Activated naive CD8-positive, alpha-beta T cell treated with anti-CD3 and anti-CD28 coated beads for 36 hours (primary cell): ENCODE measurements at places on chromosomes 7 and 10.
A peak's percentile ranks its signal among the peaks of the same experiment; 100 is the strongest.

DNA sequence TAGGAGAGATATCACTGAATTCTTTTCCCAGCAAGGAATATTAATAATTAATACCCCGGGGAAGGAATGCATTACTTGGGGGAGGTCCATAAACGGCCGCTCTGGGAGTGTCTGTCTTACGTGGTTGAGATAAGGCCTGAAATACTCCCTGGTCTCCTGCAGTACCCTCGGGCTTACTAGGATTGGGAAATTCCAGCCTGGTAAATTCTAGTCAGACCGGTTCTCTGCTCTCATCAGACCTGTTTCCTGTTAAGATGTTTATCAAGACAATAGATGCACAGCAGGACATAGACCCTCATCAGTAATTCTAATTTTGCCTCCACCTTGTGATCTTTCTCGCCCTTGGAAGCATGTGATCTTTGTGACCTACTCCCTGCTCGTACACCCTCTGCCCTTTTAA, 162.8 kb upstream of the KCND2 start:
- H3K4me3 ChIP-seq: no peak overlapping the region
- H3K4me1 ChIP-seq: no peaks in the 10 kb centered on the region
- no peaks in the 10 kb centered on the region for H3K36me3 ChIP-seq

DNA sequence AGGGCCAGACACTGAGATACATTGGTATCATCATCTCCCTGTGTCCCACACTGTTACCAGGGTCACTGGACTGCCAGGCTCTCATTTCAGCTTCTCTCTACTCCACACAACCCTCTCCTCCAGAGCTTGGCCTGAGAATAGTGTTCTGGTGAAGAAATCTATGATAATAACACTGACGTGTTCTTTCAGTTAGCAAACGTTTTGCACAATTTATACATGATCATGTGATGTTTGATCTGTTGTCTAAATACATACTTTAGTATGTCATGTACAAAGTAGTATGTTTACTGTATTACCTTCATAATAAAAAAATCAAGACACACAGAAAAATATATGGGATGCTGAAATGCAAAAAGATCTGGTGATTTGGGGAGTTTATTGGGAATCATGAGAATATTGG, 5.0 kb downstream of the SLC16A9 start:
- peaks cover 51% of the 10 kb centered on the region for H3K27me3 ChIP-seq
- no peaks in the 10 kb centered on the region for H3K4me1 ChIP-seq
- no peak for DNase-seq
- H3K27ac ChIP-seq: no peak overlapping the region
- H3K4me3 ChIP-seq: no peak overlapping the region

- no peaks in the 10 kb centered on the region for H3K4me1 ChIP-seq
- no peak for DNase-seq
- no peaks in the 10 kb centered on the region for H3K27me3 ChIP-seq
- no peak overlapping the region for H3K4me3 ChIP-seq
Measured at GRCh38 chr10:105691811-105692210, 1050.7 kb downstream of the SORCS3 start.

DNA sequence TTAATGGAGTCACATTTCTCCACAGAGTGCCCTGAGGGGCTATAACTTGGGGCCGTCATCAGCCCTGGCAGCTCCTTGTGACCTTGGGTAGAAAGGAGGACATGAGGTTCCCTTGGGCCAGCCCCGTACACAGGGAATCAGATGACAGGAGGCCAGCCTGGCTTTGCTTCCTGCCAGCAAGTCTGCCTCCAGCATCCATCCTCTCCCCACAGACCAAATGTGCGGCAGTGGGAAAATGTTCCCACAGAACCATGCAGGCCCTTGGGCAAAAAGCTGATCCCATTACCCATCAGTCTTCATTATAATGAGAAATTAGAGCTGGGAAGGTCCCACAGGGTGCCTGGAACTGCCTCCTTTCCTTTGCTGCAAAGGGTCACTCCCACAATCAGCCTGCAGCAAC, 908.3 kb downstream of the GRID1 start:
- no peak for DNase-seq
- no peaks in the 10 kb centered on the region for H3K36me3 ChIP-seq
- H3K4me1 ChIP-seq: no peaks in the 10 kb centered on the region
- H3K27me3 ChIP-seq: peaks cover 6% of the 10 kb centered on the region
- H3K4me3 ChIP-seq: no peak overlapping the region

GRCh38 chr10:1661859-1662437, 75.4 kb downstream of the ADARB2 start:
- no peaks in the 10 kb centered on the region for H3K36me3 ChIP-seq
- no peaks in the 10 kb centered on the region for H3K4me1 ChIP-seq
- no peak overlapping the region for H3K27ac ChIP-seq
- H3K4me3 ChIP-seq: no peak overlapping the region

GRCh38 chr7:93972029-93972725, 32.0 kb downstream of the BET1 start:
- no peak overlapping the region for H3K27ac ChIP-seq
- DNase-seq: no peak
- no peaks in the 10 kb centered on the region for H3K36me3 ChIP-seq
- no peak overlapping the region for H3K4me3 ChIP-seq
- no peaks in the 10 kb centered on the region for H3K27me3 ChIP-seq

- H3K4me3 ChIP-seq: no peak overlapping the region
- H3K36me3 ChIP-seq: no peaks in the 10 kb centered on the region
- H3K27me3 ChIP-seq: peaks cover 19% of the 10 kb centered on the region
- DNase-seq: no peak
Measured at GRCh38 chr7:117728890-117729624, 144.2 kb downstream of the CTTNBP2 start.

GRCh38 chr7:135723411-135723810, 4.6 kb downstream of the SLC13A4 start:
- DNase-seq: no peak
- no peak overlapping the region for H3K4me3 ChIP-seq
- H3K27ac ChIP-seq: no peak overlapping the region
- no peaks in the 10 kb centered on the region for H3K4me1 ChIP-seq
- peaks cover 12% of the 10 kb centered on the region for H3K27me3 ChIP-seq
- H3K36me3 ChIP-seq: no peaks in the 10 kb centered on the region

DNA sequence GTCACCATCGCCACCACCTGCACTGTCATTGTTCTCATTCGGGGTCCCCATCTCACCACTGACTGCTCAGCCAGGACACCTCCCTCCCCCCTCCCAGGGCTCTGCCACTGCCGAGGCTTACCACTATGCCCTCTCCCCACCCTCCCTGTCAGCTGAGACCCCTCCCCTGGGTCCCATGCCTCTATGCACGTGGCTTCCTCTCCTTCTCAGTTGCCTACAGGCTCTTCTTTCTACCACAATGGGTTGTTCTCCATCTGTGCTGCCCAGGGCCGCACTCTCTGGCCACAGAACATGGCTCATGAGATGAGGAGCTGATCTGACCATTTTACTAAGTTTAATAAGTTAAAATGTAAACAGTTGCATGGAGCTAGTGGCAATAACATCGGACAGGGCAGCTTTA, 16.1 kb upstream of the EN2 start:
- H3K4me1 ChIP-seq: no peaks in the 10 kb centered on the region
- no peaks in the 10 kb centered on the region for H3K36me3 ChIP-seq
- no peak overlapping the region for H3K27ac ChIP-seq
- peaks cover 66% of the 10 kb centered on the region for H3K27me3 ChIP-seq
- DNase-seq: no peak

DNA sequence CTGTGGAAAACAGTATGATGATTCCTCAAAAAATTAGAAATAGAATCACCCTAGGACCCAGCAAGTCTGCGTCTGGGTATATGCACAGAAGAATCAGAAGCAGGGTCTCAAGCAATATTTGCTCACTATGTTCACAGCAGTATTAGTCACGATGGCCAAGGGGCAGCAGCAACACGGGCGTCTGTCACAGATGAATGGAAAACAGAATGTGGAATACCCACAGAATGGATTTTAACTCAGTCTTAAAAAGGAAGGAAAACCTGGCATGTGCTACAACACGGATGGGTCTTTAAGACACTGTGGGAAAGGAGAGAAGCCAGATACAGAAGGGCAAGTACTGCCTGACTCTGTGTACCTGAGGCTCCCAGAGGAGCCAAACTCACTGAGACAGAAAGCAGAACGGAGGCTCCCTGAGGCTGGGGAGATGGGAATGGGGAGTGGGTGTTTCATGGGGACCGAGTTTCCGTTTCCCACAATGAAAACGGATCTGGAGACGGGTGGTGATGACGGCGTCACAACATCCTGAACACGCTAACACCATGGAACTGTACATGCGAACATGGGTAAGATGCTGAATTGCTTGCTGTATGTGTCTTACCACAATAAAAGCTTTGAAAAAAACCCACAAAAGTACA, 36.7 kb upstream of the INPP5A start:
- no peak overlapping the region for H3K4me3 ChIP-seq
- H3K36me3 ChIP-seq: no peaks in the 10 kb centered on the region
- peaks cover 9% of the 10 kb centered on the region for H3K27me3 ChIP-seq
- no peak overlapping the region for H3K27ac ChIP-seq
- no peaks in the 10 kb centered on the region for H3K4me1 ChIP-seq

GRCh38 chr10:45444022-45444421, 70.0 kb downstream of the ALOX5 start:
- no peak for DNase-seq
- H3K27ac ChIP-seq: no peak overlapping the region
- no peaks in the 10 kb centered on the region for H3K27me3 ChIP-seq
- no peaks in the 10 kb centered on the region for H3K36me3 ChIP-seq
- H3K4me1 ChIP-seq: no peaks in the 10 kb centered on the region

GRCh38 chr7:143490717-143491306, 13.1 kb downstream of the TAS2R41 start:
- H3K27me3 ChIP-seq: no peaks in the 10 kb centered on the region
- no peak overlapping the region for H3K4me3 ChIP-seq
- H3K4me1 ChIP-seq: peaks cover 28% of the 10 kb centered on the region
- no peak for DNase-seq

GRCh38 chr10:74391786-74392185, 240.8 kb downstream of the ADK start:
- H3K27ac ChIP-seq: no peak overlapping the region
- peaks cover 30% of the 10 kb centered on the region for H3K36me3 ChIP-seq
- H3K27me3 ChIP-seq: no peaks in the 10 kb centered on the region
- H3K4me3 ChIP-seq: no peak overlapping the region
- peaks cover 13% of the 10 kb centered on the region for H3K4me1 ChIP-seq

- H3K27ac ChIP-seq: peak overlapping the region; percentile 85
- H3K4me3 ChIP-seq: no peak overlapping the region
- no peaks in the 10 kb centered on the region for H3K27me3 ChIP-seq
- no peaks in the 10 kb centered on the region for H3K36me3 ChIP-seq
Measured at GRCh38 chr10:110843796-110844616, 27.7 kb upstream of the PDCD4 start.

DNA sequence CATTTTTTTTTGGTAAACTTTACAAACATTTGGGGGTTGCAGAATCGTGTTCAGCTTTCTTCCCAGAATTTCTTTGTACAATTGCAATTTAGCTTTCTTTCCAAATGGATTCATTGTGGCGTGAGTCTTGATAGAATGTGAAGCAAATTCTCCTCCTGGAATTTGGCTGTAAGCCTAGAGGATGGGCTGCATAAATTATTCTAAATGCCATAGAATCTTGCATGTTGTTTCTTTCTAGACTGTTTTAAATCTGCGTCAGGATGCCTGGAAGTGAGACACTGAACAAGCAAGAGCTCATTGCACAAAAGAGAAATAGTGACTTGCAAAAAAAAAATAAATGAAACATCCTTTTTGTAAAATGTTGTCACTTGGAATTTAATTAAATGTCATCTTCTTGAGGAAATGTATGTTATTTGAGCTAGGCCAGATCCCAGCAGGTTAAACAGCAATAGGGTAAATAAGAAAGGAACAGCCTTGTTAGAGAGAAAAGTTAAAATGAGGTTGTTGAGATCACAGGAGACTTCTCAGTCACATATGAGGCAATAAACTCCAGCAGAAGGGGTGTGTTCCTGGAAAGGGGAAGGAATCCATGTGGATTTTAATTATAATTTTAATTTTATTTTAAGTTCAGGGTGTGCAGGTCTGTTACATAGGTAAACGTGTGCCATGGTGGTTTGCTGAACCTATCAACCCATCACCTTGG, 483.0 kb downstream of the PLXDC2 start:
- H3K27ac ChIP-seq: no peak overlapping the region
- H3K36me3 ChIP-seq: no peaks in the 10 kb centered on the region
- H3K27me3 ChIP-seq: no peaks in the 10 kb centered on the region
- DNase-seq: no peak

DNA sequence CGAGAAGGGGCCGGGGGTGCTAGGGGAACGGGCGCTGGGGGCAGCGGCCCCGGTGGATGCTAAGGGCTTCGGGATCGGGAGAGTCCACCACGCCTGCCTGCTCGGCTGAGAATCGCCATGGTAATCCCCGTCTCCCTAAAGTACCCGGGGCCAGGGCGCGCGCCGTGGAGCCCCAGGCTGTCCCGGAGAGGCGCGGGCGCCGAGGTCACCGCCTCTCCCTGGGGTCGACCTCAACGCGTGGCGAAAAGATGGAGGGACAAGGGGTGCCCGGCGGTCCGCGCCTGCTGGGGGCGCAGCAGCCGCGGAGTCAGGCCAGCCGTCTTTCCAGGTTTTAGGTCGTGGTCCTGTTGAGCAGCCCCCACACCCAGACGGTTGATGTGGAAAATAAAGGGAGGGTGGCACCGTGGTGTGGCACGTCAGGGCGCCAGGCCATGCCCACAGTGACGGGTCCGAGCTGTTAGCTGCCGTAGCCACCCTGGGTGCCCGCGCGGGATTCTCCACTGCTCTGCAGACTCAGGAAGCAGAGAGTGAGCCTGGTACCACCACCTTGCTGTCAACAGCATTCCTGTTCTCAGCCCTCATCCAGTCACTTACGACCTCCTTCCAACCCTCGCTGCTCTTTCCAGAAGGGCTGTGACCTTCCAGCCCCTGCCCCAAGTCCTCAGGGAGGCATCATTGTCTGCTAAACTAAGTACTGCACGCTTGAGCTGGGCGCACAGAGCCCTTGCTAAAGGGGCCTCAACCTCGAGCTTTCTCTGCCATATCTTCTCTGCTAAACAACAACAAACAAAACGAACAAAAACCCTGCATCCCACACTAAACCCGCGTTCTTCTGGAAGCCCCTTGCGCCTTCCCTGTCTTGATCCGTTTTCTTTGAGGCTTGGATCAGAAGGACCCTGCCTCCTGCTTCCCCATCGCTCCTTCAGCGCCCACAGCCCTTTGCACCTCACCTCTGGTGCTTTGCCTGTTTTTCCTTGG, 666 bp downstream of the SMKR1 start:
- no peaks in the 10 kb centered on the region for H3K36me3 ChIP-seq
- DNase-seq: no peak
- no peaks in the 10 kb centered on the region for H3K27me3 ChIP-seq

DNA sequence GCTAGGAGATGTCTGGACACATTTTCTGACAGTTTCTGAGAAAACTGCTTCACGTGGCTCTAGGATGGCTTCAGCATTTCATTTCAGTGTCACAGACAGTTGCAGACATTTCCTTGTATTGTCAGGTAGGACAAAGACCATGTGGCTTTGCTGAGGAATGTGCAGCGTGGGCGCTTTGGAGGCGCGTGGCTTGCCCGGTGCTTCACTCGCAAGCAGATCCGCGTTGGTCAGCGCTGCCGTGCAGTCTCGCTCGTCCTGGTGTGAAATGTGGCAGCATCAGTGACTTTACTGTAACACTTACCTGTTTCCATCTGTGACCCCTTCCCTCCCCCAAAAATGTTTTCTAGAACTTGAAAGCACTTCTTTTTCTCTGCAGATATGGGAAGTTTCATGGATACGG, 340.5 kb downstream of the SDK1 start:
- DNase-seq: no peak
- no peak overlapping the region for H3K27ac ChIP-seq
- H3K4me1 ChIP-seq: no peaks in the 10 kb centered on the region
- no peak overlapping the region for H3K4me3 ChIP-seq
- H3K36me3 ChIP-seq: no peaks in the 10 kb centered on the region
- H3K27me3 ChIP-seq: no peaks in the 10 kb centered on the region
